ENCODE measurements at places on chromosomes 5 and 9.

DNA sequence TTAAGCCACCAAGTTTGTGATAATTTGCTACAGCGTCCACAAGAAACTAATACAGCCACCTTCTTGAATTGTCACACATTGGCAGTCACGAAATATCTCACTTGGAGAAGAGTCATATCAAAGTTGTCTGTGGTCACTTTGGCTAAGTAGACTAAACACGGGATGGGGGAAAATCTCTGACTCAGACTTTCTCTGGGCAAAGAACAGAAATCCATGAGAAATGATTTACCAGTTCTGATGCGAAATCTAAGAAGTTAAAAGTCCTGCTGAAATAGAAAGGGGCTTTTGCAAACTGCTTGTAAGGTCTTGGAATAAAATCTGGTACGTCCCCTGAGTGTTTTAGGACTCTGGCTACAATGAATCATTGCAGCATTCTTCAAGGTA, 158.4 kb downstream of the COL23A1 start:
- DNase-seq, result no peak

DNA sequence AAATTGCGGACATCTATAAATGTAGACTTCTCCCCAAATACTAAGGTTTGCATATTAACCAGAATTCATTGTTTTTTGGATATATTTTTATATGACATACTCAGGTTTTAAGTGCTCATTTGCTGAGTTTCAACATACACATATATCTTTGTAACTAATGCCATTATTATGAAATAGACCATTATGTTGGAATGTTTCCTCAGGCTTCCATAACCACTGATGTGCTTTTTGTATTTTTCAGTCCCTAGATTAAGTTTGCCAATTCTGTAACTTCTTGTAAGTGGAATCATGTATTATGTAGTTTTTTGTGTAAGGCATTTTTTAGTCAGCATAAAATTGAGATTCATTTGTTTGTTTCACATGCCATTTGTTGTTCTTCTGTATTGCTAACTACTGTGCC, 32.1 kb downstream of the HSPA4 start:
- DNase-seq, result no peak

DNA sequence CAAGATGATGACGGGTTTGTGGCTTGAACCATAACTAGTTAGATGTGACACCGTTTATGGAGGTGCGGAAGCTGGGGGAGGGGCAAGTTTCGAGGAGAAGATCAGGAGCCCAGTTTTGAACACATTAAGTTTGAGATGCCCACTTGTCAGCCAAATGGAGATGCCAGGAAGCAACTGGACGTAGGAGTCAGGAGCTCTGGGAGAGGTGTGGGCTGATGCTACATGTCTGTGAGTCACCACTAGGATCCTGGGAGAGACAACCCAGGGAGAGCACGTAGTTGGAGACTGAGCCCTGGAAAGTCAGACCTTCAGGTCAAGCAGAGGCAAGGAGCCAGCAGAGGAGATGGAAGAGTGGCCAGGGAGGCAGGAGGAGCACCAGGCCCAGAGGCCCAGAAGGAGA, 48.8 kb upstream of the SLC25A51 start:
- no peak for DNase-seq

DNA sequence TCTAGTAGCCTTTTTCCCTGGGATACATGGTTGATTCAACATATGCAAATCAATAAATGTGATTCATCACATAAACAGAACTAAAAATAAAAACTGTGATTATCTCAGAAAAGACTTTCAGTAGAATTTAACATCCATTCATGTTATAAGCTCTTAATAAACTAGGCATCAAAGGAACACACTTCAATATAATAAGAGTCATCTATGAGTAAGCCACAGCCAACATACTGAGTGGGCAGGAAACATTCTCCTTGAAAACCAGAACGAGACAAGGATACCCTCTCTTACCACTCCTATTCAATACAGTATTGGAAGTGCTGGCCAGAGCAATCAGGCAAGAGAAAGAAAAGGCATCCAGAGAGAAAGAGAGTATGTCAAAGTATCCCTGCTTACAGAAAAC, 239.9 kb downstream of the ATPSCKMT start:
- DNase-seq, result no peak

DNA sequence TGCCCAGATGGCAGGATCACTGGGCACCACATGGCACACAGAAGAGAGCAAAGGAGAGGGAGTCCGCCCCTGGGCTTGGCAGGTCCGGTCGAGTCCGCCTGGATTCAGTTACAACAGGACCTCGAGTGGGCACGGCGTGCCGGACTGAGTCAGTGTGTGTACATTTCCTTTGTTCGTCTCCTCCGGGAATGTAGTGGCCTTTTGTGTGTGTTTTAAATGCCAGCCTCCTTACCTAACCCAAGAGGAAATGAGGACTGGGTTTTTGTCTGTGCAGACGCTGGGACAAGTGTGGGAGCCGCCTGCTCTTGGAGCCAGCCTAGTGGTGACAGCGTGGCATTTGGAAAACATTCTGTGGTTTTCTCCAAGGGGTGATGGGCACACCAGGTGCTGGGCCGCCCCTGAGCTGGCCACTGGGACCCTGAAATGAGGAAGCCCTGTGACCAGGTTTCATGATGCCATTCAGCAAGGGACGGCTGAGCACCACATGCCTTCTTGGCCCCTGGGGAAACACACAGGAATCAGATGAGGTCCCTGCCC, 9.6 kb downstream of the NEK6 start:
- peak; percentile 34 for DNase-seq

DNA sequence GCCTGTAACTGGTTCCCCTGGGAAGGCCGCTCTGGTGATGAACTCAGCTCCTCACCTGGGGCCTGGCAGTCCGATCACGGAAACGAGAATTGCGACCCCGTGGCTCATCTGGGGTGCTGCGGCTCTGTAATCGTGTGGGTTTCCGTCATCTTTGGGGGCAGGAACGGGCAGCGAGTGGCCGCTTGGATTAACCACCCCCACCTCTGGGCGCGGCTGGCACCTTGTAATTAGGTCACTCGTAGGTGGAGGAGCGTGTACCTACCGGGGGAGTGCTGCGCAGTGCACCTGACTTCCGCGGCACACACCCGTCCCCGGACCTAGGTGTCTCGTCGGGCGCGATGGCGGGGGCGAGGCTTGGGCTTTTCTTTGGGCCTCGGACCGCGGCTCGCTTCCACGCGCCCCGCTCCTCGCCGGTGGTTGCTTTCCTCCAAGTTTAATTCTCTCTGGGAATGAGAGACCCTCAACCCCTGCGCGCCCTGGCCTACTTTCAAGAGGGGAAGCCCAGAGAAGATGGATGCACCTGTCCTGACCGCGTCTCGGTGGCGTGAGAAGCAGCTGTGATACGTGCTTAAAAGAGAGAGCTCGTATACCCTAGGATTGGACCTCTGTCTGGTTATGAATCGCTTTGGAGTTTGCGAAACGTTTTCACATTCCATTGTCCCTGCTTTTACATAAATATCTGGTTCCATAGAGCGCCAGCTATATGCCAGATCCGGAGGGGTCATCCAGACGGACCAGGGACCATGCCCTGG, 744 bp upstream of the PPP2CA start:
- no peak for DNase-seq

GRCh38 chr9:99158629-99159028, 53.7 kb downstream of the TGFBR1 start:
- no peak for DNase-seq

GRCh38 chr9:6545017-6545691, 100.4 kb downstream of the GLDC start:
- no peak for DNase-seq

DNA sequence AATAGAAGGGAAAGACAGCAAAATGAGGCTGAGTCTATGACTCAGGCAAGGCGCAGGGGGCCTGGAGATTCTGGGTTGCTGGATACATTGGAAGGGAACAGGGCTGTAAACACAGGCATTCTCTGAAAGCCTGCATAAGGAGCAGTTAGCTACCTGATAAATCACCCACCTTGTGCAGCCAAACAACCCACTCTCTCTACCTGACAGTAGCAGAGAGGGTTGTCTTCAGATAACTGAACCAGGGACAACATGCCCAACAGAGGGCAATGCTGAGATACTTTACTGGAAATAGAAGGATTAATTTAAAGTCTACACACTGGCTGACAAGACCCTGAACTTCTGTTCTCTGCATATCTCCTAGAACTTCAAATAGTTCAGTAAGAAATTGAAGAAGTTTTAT, 161.6 kb downstream of the KCTD16 start:
- DNase-seq, result no peak

DNA sequence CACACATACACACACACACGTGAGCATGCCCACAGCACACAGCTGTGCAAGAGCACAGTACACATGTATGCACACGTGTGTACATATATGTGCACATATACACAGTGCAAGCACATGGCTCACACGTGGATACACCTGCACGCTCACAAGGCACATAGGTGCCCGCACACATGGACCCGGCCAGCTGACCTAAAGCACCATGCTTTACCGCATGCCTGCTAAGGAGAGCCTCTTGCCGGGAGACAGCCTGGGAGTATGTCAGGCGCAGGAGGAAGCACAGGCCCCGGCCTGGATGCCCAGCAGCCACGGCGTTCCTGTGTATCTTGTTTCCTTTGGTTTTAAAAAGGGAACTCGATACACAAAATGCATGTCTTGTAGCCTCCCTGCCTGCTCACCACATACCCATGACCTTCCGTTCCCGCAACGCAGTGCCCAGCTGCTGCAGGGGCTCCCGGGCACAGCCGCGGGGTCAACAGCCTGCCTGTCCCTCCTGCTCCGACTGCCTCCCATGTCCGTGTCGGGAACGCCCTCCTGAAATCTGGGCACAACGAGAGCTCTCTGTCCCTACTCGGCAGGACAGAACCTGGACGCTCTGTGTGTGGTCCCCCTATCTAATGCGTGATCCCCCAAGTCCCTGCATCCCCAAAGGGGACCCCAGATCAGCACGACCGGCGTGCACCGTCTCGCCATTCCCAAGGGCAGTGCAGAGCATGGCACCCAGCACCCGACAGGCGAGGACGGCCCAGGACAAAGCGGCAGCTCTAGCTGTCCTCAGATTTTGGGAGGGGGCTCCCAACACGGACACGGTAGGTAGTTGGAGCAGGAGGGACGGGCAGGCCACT, 3.6 kb downstream of the SLC12A7 start:
- DNase-seq, result no peak

GRCh38 chr5:133552925-133553525, 59.3 kb downstream of the FSTL4 start:
- DNase-seq, result no peak

GRCh38 chr5:135589152-135589551, 10.4 kb upstream of the CXCL14 start:
- no peak for DNase-seq

GRCh38 chr5:169701910-169702451, 64.9 kb downstream of the DOCK2 start:
- DNase-seq, result no peak

- no peak for DNase-seq
Observed at GRCh38 chr5:123599171-123599570, 87.2 kb downstream of the CSNK1G3 start.

DNA sequence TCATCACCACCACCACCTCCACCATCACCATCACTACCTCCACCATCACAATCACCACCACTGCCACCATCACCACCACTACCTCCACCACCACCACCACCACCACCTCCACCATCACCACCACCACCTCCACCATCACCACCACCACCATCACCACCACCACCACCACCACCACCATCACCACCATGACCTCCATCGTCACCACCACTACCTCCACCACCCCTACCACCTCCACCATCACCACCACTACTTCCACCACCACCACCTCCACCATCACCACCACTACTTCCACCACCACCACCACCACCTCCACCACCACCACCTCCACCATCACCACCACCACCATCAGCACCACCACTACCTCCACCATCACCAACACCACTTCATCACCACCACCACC, 23.5 kb upstream of the ADCY2 start:
- no peak for DNase-seq

DNA sequence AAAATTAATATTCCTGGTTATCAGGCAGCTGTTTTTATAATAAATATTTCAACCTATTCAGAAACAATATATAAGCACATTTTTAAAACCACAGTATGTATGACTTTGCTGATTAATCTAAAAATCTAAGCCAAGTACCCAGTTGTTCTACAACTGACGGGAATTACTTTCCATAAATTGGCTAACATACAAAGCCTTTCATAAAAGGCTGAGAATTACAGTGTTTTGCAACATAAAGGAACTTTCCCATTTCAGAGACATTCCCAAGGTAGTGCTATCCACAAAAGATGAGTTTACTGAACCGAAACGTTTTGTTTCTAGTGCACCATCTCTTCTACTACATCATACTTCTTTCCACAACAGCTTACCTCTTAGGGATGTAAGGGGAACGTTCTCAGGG, 7.2 kb downstream of the RNF145 start:
- no peak for DNase-seq

DNA sequence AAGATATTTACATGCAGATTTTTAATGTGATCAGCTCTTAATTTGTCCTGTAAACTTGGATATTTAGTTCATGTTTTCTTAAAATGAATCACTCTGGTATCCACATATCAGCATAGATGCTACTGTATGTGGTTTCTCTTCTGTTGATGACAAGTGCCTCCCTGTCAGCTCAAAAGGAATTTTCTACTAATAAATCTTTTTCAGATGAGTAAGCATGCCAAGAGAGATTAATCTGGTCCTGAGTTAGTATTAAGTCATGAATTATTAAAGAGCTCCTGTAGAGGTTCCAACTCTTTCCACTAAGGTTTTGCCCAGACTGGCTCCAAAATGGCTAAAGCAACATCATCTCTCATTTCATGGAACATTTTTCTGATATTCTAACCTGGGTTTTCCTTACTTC, 129.2 kb downstream of the GOLPH3 start:
- no peak for DNase-seq

DNA sequence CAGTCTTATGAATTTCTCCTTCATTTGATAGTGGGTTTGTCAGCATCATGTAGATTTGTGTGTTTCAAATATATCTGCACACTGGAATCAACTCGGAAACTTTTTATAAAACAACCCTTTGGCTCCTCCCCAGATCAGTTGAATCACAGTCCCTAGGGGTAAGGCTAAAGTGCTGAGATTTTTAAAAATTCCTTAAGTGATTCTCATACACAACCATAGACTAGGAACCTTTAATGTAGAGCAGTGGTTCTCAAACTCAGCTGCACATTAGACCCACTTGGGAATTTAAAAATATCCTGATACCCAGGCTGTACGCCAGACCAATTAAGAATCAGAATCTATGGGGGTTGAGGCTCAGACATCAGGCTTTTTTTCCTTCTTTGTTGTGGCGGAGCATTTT, 17.5 kb upstream of the JAK2 start:
- no peak for DNase-seq

GRCh38 chr5:122896598-122897282, 51.3 kb downstream of the SNX24 start:
- DNase-seq, result no peak

DNA sequence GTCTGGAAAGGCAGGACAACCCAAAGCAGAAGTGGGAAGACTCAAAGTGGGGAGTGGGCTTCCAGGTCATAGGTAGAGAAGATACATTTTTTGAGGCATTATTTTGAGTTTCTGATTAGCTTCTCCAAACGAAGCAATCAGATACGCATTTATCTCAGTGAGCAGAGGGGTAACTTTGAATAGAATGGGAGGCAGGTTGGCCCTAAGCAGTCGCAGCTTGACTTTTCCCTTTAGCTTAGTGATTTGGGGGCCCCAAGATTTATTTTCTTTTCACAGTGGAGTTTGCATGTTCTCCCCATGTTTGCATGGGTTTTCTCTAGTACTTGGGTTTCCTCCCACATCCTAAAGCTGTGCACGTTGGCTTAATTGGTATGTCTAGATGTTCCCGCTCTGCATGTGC, 401.9 kb downstream of the ARRDC3 start:
- no peak for DNase-seq

GRCh38 chr5:17014686-17015085, 78.6 kb upstream of the MYO10 start:
- DNase-seq, result no peak

- no peak for DNase-seq
Observed at GRCh38 chr5:167528651-167529050, 762.8 kb upstream of the WWC1 start.
